Foreskin keratinocyte (primary cell): ENCODE measurements at places on chromosomes 4 and X.

DNA sequence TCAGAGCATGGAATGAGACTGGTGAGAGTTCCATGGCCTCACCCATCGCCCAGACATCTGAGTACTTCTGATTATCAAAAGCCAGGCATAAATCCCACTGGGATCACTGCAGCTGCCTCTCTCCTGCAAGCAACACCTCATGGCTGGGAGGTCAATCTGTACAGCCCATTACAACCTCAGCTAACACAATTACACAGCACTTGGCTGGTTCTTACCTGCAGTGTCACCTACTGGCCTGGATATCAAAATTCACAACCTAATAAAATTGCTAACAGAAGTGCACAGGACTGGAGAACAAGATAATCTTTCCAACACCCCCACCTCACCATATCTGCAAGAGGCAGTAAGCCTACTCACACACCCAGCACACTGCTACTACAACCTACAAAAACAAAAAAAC lies 341.7 kb upstream of the NDST3 start:
- DNase-seq = no peak

DNA sequence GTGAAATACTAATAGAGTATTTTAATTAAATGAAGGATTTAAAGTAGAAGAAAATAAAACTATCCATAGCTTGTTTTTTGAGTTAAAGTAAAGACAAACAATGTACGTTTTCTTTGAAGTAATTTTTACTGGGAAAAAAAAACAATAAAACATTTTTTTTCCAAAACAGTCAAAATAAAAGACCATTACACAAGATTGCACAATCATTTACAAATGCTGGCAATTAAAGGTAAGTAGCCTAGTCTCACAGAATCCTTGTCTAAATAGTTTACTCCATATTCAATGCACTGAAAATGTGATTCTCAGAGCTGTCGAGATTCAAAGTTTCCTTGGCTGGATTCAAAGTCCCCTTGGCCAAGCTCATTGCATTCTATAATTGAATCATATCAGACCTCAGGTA lies 21.2 kb downstream of the C4orf54 start:
- DNase-seq = no peak

- peak; percentile 46 for DNase-seq
Observed at GRCh38 chr4:142846108-142846728, at the start of gene INPP4B. INPP4B (minus strand) TSS chr4:142846301.

DNA sequence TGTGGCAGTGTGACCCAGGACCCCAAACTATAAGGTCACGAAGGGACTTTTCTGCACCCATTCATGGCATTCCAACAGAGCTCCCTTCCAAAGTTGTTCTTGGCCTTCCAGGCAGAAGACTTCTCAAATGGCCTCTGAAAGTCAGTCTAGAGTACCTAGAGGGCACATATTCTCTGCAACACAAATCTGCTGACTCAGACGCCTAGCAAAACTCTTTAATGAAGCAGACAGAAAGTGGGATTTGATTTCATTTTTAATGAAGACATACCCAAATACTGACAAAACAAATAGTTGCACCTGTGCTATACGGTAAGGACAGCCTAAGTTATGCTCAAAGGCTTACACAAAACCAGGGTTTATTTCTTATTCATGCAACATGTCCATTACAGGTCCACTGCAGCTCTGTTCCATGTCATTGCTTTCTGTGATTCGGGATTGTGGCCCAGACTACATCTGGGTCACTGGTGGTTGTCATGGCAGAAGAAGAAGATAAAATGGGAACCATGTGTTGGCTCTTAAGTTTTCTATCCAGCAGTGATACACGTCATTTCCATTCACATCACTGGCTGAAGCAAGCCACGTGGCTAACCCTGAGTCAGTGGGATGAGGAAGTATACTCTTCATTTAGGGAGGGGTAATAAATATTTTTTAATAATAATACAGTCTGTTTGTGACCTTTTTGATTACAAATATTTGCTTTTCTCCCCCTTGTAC lies 57.7 kb downstream of the NAT8L start:
- DNase-seq = no peak

- DNase-seq = no peak
Observed at GRCh38 chr4:20354120-20354519, 102.4 kb downstream of the SLIT2 start.
